Right ventricle myocardium inferior (tissue), 1 donor: ENCODE measurements at places on chromosomes 4 and X. TPM values are rescaled to one million over a fixed set of nuclear protein-coding genes. Genes with fewer than 3 reads are reported as not detected.

GRCh38 chr4:110799211-110799610 is 176.3 kb upstream of the PITX2 start:
- DNase-seq, result no peak

DNA sequence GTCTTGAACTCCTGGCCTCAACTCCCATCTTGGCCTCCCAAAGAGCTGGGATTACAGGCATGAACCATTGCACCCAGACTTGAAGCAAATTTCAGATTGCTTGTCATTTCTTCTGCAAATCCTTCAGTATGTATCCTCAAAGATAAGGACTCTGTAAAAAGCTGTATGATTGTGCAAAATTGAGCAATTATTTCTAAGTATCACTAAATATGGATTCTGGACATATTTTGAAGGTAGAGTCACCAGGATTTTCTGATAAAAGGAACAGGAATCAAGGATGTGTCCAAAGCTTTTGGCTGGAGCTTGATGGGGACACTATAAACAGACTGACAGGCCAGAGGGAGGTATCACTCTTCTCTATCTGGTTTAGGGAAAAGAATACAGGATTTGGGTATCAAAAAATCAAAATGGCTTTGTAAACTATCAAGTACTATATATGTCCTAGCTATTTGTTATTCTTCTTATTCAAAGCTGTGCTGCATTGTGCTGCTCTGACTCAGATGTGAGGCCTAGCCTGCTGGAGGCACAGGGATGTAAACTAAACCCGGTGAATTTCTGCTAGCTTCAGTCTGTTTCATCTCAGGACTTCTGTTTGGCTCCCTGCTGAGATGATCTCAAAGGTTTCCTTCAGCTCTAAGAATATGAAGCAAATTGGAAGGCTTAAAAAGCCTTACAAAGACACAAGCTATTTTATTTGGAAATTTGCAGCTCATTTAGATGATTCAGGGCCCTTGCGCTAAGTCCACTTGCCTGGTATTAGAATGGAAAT is 8.3 kb downstream of the RPS4X start:
- DNase-seq, result no peak

GRCh38 chrX:135424469-135424868 is 2.7 kb downstream of the SMIM10L2A start:
- DNase-seq, result no peak

DNA sequence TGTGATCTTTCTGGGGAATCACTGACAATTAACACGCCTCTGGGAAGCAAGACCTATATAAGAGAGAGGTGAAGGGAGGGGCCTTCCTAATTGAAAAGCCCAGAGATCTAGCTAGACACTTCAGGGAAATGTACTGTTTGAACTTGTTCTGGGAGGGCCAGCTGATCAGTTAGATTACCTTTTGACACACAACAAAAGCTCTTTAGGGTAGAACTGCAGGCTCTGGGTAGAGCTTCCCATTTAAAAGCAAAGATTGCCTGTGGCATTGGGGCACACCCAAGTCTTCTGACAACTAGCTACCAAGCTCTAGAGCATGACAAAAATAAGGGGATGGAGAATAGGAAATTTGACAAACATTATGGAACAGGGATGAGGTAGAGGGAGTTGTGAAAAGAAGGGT is 26.3 kb downstream of the AREG start:
- no peak for DNase-seq

- no peak for DNase-seq
Observed at GRCh38 chr4:70570796-70571195, 21.3 kb upstream of the AMBN start.

GRCh38 chrX:53440621-53441517 is 6.7 kb upstream of the HSD17B10 start:
- peak; percentile 74 for DNase-seq

- no peak for DNase-seq
Observed at GRCh38 chrX:70970482-70970995, 39.6 kb upstream of the SLC7A3 start.

- no peak for DNase-seq
Observed at GRCh38 chr4:181830404-181831035, 412.7 kb upstream of the TENM3 start.

GRCh38 chrX:103215425-103215991 is 600 bp downstream of the BEX4 start:
- DNase-seq, result no peak

The YY2 gene
- 0.46 TPM for total RNA-seq

The DNAAF6 gene
- not detected for total RNA-seq

The PHEX gene
- total RNA-seq, result 0.08 TPM
